ENCODE measurements at places on chromosomes 4 and X.

GRCh38 chr4:148857239-148857972 lies 415.2 kb upstream of the NR3C2 start:
- peak; percentile 21 for DNase-seq

DNA sequence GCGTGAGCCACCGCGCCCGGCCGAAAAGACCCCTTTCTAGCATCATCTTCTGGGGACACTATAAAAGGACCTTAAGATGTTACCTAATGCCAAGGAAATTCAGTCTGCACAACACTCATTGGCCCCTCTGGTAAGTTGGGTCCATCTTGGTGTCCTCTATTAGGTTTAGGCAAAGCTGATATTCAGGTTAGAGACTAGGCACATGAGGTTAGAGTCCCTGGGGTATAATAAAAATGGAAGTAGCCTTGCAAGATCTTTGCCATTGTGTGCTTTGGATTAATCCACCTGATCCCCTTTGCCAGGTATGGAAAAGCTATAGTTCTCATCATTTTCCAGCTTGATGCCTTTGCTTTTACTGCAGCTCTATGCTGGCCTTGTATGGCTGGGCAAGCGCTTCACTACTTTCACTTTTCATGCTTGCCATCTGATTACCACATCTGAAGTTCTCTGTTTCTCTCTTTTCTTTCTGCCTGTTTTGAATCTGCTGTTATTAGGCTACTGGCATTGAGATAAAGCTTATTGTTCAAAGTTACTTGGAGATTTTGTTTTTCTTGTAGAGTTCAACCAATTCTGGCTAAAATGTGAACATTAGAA lies 5.4 kb upstream of the ADH4 start:
- no peak for DNase-seq

DNA sequence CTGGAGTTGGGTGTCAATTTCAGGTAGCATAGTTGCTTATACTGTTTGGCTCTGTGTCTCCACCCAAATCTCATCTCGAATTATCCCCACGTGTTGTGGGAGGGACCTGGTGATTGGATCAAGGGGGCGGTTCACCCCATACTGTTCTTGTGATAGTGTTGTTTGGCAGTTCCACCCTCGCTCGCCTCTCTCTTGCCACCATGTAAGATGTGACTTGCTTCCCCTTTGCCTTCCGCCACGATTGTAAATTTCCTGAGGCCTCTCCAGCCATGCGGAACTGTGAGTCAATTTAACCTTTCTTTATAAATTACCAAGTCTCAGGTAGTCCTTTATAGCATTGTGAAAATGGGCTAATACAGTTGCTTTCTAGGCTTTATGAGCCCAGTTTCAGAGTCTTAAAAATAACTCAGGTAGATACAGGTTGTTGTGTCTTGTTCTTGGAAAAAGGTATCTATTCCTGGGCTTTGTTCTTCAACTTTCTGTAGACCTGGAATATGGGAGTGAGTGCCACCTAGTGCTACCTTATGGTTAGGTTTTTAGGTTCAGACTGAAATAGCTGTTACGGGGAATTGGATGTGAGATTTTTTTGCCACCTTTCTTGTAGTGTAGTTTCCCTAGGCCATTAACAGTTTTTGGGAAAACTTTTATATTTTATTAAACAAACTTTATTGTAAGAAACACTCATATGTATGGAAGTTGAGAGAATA lies 15.6 kb downstream of the PGK1 start:
- peak; percentile 20 for DNase-seq

GRCh38 chrX:118396113-118396512 lies 50.2 kb downstream of the WDR44 start:
- no peak for DNase-seq

DNA sequence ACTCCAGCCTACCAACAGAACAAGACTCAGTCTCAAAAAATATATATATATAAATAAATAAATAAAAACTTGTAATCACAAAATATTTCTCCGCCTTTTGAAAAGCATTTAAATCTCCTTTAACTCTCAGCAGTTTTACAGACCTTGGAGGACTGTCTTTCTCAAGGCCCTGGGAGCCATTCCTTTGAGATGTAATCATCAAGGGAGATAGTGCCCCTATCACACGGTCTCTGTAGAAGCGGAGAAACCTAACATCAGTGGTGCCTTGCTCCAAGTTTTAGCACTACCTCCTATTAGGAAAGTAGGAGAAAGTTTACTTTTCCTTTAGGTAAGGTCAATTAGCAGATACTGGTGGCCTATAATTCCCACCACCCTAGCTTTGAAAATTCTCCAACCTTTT lies 58.5 kb downstream of the ANTXR2 start:
- no peak for DNase-seq

- no peak for DNase-seq
These were observed 40.9 kb downstream of the P2RY8 start for GRCh38 chrX:1496076-1496475.

GRCh38 chr4:174520660-174521059 lies 1.6 kb downstream of the HPGD start:
- DNase-seq = no peak

DNA sequence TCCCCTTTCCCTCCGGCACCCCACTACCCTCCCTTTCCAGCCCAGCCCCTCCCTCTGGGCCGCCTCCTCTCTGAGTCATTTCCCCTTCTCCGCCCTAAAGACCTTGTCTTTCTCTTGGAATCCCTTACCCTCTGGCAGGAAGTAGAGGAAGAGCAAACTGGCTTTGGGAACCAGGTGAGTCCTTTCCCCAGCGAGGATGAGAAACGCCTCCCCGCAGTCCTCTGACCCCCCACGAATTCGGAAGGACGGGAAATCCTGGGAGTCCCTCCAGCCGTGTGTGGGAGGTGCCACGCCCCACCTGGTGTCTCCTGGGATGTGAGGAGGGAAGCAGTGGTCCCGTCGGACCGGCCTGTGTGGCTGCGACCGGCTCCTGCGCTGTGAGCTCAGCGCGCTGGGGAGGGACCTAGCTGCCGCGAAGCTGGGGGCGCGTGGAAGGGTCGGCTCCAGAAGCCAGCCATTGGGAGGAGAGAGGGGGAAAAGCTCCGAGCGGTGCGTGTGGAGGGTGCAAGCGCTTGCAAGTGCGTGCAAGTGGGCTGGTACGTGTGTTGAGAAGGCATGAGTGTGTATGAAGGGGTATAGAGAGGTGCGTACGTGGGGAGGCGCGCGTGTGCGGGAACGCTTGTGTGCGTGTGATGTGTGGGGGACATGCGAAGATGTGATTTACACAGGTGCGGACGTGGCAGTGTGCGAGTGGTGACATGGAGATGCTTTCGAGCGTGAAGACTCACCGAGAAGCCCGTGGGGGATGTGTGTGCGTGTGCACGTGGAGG lies 46.3 kb downstream of the TEX13B start:
- peak; percentile 7 for DNase-seq

GRCh38 chr4:73831569-73831968 lies 4.9 kb upstream of the CXCL6 start:
- no peak for DNase-seq

GRCh38 chrX:30039768-30040167 lies 175.6 kb upstream of the MAGEB2 start:
- DNase-seq = peak; percentile 38

GRCh38 chr4:154838155-154838554 lies 57.1 kb downstream of the RBM46 start:
- DNase-seq = no peak

DNA sequence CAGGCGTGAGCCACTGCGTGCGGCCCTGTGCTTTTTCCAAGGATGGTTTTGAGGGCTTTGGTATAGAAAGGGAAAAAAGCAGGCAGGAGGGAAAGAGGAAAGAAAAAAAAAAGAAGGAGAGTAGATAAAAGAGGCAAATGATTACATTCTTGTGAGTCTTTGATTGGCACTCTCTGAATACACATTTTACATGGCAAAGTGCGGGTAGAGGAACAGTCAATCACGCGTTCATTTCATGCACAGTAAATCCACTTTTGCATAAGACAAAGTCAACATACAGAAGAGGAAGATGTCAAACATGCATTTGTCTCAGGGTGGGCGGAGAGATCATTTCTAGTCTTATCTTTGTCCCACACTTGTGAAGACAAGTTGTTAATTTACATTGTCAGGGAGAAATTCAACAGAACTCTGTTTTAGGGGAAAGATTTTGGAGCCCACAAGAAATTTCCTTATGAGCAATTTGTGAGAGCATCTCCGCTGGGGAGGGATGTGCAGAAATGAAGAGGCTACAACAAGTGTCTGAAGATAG lies 183.2 kb downstream of the DHRSX start:
- no peak for DNase-seq

GRCh38 chr4:138938366-138938690 lies 77.3 kb upstream of the NOCT start:
- DNase-seq = peak; percentile 74

DNA sequence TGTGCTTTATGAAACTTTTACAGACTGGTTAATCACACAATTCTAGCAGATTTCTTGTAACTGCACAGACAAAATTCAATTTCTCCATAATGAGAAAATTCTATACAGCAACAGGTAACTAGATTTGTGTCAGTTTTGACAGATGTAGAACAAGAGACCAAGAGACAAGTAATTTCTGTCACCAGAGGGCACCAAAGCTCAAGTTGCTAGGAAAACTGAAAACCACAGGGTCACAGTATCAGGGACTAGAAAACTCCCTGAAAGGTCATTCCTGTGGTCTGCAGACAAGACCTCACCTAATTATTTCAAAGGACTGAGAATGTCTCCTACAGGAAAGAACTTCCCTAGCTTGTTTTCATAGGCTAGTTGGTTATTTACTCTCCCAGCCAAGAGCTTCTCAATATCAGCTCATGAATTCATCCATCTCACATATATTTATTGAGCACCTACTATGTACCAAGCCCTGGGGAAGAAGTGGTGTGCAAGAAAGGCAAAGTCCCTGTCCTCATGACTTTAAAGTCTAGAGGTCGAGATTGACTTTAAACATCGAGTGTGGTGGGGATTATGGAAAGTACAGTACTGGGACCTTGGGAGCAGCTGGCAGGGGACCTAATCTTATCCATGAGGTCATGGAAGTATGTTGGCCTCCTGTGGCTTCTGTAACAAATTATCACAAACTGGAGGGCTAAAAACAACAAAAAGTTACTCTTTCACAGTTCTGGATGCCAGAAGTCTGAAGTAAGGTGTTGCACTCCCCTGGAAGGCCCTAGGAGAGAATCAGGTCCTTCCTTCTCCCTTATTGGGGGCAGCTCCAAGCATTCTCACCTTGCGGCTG lies 47.8 kb upstream of the SETD7 start:
- peak; percentile 76 for DNase-seq

GRCh38 chr4:138576684-138577083 lies 334.5 kb upstream of the SLC7A11 start:
- peak; percentile 76 for DNase-seq

GRCh38 chr4:154425514-154425913 lies 66.1 kb downstream of the DCHS2 start:
- no peak for DNase-seq

- DNase-seq = peak; percentile 85
These were observed 148.9 kb upstream of the CPEB2 start for GRCh38 chr4:14853176-14853943.

GRCh38 chr4:173398779-173399415 lies at the start of gene SCRG1:
Gene SCRG1, minus strand, starts transcription at chr4:173399116. Its CDS starts 7,702 bp downstream, at chr4:173391414.
- DNase-seq = no peak

- DNase-seq = no peak
These were observed 20.6 kb downstream of the LYAR start for GRCh38 chr4:4269331-4269731.
